Hematopoietic multipotent progenitor cell (in vitro differentiated cells): ENCODE measurements at places on chromosomes 13 and 19. TPM values are rescaled to one million over a fixed set of nuclear protein-coding genes. Genes with fewer than 3 reads are reported as not detected.

Gene ERCC1
- 95.3 TPM for total RNA-seq

Gene ARRDC5
- total RNA-seq: 6.2 TPM

Gene GPR4
- not detected for total RNA-seq

Gene ZNF714
- 10.8 TPM for total RNA-seq

Gene SUCLA2
- 19.7 TPM for total RNA-seq

Gene KBTBD6
- 5.7 TPM for total RNA-seq

Gene ZNF333
- 27.5 TPM for total RNA-seq

Gene USPL1
- total RNA-seq: 11.8 TPM

Gene ZNF345
- total RNA-seq: 8.3 TPM

Gene KLK11
- not detected for total RNA-seq

Gene CPT1C
- 0.54 TPM for total RNA-seq
